ENCODE measurements at places on chromosomes 16 and 17.

DNA sequence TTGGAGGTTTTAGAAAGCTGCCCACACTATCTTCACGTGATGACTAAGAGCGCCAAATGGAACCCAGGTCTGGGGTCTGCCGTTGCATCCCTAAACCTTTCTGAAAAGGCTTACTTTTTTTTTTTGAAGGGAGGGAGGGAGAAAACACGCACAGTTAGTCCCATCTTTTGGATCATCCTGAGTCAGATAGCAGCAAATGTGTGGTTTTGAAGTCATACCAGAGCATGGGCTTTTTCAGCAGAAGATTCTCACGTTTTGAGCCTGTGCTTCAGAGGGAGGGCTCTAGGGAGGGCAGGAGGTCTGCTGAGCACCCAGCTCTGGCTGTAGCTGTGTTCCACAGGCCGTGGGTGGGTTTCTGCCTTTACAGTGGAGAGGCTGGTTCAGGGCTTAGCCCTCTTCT lies 194.7 kb downstream of the SNX29 start:
- no peak for DNase-seq

DNA sequence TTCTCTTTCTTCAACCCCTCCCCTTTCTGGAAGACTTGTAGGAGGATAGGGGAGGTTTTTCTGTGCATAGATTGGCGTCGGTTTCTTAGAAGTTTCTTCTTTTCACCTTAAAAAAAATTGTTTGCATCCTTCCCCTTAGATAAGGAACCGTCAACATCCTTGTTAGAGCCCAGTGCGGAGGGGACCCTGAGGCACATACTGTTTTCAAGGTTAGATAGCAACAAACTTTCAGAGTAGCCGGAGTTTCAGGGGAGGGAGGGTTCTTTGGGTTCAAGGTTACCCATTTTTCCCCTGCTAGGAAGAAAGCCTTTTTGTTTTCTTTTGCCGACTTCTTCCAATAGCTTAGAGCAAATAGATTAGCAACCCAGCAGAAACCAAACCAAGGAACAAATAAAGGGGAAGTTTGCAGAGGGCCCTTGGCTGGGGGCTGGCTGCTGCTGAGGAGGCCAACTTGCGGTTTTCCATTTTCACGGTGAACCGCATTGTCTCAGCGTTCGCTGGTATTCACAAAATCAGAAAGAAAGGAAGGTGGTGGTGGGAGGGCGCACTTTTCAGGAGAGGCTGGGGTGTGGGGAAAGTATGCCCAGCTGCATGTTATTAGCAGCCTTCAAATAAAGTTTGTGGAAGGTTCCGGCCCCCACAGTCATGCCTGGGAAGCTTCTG lies 28.8 kb downstream of the MSI2 start:
- DNase-seq: no peak

GRCh38 chr16:46974352-46974751 lies 878 bp upstream of the DNAJA2 start:
- no peak for DNase-seq

DNA sequence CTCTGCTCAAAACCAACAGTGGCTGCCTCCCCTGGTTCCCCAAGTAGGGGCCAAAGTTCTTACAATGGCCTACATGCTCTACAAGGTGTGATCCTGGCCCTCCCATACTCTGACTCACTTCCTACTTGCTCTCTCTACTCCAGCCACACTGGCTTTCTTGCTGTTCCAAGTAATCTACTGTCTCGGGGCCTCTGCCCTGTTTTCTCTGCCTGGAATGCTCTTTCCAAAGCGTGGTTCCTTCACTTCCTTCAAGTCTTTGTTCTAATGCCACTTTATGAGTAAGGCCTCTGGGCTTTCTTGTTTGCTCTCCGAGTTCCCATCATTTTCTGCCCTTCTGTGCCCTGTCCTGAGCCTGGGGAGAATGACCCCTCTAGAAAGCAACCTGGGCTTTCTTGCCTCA lies 4.1 kb upstream of the CDH3 start:
- no peak for DNase-seq

DNA sequence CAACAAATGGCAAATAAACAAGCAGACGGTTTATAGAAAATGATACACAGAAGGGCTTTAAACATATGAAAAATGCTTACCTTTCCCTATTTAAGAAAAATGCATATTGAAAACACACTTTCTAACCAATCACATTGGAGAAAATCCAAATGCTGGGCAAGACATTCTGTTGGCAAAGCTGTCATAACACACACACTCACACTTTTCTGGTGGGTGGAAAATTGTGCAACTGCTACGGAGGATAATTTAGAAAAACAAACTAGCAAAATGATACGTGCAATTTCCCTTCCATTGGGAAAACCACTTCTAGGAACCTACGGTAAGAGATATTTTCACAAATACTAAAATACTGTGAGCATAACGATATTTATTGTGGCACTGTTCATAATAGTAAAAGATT lies 9.8 kb upstream of the MYH3 start:
- DNase-seq: no peak

DNA sequence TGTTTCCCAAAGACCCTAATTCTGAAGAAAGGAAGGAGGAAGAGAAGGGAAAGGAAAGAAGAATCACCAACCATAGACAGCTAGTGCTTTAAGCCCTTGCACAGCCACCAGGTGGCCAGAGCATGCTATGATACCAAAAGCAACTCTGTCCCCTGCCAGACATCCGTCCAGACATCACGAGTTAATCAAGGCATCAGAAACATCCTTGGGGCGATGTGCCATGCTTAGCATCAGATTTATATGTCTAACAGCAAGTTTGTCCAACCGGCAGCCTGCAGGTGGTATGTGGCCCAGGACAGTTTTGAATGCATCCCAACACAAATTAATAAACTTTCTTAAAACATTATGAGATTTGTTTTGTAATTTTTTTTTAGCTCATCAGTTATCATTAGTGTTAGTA lies 2.9 kb upstream of the CRYBA1 start:
- DNase-seq: no peak

DNA sequence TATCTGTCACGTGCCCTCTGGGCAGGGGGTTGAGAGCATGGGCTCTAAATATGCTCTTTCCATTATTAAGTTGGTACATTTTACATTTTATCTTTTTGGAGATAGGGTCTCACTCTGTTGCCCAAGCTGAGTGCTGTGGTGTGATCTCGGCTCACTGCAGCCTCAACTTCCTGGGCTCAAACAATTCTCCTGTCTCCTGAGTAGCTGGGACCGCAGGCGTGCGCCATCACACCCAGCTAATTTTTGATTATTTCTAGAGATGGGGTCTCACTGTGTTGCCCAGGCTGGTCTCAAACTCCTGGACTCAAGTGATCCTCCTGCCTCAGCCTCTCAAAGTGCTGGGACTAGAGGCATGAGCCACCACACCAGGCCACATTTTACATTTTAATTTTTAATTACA lies 43.9 kb upstream of the KDM6B start:
- no peak for DNase-seq

- no peak for DNase-seq
Observed at GRCh38 chr17:10661437-10661836, 4.3 kb upstream of the MYH3 start.

DNA sequence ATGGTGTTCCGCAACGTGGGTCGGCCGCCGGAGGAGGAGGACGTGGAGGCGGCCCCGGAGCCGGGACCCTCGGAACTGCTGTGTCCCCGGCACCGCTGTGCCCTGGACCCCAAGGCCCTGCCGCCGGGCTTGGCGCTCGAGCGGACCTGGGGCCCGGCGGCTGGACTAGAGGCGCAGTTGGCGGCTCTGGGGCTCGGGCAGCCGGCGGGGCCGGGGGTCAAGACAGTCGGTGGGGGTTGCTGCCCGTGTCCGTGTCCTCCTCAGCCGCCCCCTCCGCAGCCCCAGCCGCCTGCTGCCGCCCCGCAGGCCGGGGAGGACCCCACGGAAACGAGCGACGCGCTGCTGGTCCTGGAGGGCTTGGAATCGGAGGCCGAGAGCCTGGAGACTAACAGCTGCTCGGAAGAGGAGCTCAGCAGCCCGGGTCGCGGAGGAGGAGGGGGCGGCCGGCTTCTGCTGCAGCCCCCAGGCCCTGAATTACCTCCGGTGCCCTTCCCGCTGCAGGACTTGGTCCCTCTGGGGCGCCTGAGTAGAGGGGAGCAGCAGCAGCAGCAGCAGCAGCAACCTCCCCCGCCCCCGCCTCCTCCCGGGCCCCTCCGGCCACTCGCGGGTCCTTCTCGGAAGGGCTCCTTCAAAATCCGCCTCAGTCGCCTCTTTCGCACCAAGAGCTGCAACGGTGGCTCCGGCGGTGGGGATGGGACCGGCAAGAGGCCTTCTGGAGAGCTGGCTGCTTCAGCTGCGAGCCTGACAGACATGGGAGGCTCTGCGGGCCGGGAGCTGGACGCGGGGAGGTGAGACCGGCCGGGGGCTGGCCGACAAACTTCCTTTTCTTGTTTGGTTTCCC lies 821 bp downstream of the SOCS7 start:
- peak; percentile 53 for DNase-seq

DNA sequence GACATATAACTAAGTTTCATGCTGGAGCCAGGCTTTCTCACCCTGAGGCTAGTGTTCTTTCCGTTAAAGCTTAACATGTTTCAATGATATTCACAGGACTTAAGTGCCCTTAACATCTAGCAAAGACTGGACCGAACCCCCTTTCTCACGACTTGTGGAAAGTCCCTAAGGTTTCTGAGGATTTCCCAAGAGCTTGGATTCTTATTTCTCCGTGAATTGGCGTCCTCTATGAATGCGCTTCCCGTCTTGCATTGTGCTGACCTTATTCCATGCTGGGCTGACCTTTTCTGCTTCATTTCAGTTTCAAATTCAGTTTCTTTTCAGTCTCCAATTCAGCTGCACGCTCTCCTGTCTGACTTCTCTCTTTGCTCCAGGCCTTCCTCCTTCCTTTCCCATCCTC lies 206.4 kb downstream of the HS3ST3A1 start:
- no peak for DNase-seq

DNA sequence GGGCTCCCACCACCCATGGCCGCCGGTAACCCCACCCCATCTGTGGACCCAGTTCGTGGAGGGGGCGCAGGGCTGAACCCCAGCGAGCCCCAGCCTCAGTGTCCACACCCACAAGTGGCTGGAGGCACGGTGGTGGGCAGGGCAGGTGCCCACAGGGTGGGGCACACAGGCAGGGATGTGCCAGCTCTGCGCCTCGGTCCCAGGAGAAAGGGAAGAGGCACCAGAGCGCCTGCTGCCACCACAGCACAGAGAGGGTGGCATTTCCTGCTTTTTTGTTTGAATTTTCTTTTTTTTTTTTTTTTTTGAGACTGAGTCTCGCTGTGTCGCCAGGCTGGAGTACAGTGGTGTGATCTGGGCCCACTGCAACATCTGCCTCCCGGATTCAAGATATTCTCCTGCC lies 19.0 kb downstream of the ZFPM1 start:
- no peak for DNase-seq

- DNase-seq: peak; percentile 67
Observed at GRCh38 chr16:89297910-89298545, 80.5 kb downstream of the ZNF778 start.

DNA sequence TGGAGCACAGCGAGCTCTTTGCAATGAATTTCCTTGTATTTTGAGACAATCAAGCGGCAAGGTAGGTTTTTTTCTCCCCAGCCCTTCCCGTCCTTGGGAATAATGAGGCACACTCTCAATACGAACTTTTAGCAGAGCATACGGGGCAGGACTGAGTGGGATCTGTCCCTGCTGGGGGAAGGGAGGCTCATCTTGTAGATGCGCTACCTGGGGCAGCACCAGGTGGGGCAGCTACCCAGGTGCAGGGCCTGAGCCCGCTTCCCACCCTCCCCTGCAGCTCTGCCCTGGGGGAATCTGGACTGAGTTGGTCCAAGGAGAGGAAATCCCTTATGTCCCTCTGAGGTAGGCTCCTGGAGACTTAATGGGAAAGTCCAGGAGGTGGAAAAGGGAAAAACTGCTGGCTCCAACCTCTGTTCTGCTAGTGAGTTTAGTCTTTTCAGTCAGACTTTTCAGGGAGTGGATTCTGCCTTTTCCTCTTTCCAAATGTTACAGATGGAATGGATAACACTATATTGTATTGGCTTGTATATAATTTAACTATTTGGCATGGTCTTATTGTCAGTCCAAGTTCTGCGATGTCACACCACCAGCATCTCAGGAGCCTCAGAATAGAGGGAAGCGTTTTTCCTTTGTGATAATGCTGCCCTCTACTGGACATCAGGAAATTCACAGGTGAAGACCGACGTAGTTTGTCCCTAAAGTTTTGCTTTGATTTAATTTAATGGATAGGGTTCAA lies 9.6 kb upstream of the CES1 start:
- no peak for DNase-seq

DNA sequence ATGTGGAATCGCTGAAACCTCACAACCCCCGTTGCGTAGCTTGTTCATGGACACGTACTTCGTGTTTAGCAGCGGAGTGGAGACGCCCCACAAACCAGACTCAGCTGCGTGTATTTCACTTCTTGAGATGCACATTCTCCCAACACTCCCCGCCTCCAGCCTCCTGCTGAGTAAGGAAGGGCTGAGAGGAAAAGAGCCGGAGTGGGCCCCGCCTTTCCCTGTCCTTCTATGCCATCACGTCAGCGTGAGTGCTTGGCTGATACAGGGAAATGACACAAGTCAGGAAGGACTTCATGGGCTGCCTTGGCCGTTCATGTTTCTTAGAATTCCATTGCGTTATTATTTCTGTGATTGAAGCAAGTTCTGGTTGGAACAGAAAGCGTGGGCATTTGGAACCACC lies 68.6 kb upstream of the CBX4 start:
- DNase-seq: no peak

DNA sequence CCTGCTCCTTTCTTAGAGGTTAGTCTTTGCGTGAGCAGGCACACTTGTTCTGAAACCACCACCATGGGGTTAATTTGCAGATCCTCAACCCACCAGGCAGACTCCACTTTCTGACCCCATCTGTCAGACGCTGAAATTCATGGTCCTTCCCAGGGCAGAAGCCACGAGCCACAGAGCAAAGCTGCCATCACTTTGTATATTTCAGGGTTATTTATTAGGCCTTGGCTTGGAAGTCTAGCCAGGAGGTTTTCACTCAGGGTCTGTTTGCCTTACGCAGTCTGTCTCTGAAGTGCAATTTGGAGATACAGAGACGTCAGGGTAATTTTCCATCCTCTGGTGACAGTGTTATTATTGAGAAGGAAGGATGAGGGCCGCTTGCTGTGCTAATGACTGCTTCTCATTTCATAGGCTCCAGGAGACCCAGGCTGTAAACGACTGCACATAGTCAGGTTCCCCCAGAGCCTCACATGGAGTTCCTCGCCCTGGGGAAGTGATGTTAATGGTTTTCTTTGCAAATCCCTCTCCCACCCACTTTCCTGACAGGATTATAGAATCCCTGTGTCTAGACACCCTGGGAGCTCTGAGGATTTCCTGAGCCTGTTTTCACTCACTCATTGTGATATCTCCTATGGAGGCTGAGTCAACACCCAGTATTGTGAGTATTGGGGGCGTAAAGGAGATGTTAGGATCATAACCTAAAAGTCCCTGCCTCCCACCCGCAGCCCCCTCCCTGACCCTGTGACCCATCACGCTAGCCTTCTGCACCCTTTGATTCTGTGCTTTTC lies 269.0 kb downstream of the ABCC12 start:
- DNase-seq: no peak

Data from ureter (tissue), 1 donor.